Endothelial cell (in vitro differentiated cells): ENCODE measurements at places on chromosomes 2 and 18. TPM values are rescaled to one million over a fixed set of nuclear protein-coding genes. Genes with fewer than 3 reads are reported as not detected.

- DNase-seq, result no peak
Measured at GRCh38 chr2:30691091-30691947, 115.9 kb downstream of the CAPN13 start.

CCDC68 gene
- 0.87 TPM for total RNA-seq

DNA sequence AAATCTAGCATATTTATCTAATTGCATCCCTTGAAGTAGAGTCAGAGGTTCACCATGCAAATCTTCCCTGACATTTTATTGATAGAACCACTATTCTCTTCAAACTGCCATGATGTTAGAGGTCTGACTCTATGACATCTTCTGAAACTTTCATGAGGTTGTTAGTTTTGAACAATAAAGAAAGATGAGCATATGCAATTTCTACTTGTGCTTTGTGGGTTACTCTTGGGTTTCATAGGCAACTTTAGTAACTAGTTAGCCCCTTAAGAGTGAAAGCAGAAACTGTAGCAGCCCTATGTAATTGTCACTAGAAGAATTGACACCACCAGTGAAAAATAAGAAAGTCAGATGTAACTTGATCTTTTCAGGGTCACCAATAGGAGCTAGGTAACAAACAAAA, 53.1 kb upstream of the ZEB2 start:
- DNase-seq, result no peak

KIF5C gene
- total RNA-seq, result 50.6 TPM

- no peak for DNase-seq
Measured at GRCh38 chr18:61554946-61555361, 221.7 kb downstream of the CDH20 start.

DNA sequence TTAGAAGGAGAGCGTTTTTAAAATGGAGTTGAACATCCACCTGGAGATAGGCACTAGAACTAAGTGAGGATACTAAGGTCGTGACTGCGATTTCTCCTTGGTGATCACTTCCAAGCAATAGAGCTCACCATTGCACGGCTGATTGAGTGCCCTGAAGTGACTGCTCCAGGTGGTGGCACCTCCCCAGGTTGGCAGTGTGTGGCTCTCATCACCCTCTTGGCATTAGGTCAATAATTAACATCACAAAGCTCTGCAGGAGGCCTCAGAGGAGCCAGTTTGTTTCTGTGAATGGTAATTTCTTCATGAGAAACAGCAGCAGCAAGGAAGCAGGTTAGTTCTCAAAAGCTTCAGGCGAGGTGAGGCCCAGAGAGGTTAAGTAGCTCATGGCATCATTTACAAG, 259.6 kb downstream of the CLIP4 start:
- no peak for DNase-seq

PJVK gene
- total RNA-seq, result 3.7 TPM

DNA sequence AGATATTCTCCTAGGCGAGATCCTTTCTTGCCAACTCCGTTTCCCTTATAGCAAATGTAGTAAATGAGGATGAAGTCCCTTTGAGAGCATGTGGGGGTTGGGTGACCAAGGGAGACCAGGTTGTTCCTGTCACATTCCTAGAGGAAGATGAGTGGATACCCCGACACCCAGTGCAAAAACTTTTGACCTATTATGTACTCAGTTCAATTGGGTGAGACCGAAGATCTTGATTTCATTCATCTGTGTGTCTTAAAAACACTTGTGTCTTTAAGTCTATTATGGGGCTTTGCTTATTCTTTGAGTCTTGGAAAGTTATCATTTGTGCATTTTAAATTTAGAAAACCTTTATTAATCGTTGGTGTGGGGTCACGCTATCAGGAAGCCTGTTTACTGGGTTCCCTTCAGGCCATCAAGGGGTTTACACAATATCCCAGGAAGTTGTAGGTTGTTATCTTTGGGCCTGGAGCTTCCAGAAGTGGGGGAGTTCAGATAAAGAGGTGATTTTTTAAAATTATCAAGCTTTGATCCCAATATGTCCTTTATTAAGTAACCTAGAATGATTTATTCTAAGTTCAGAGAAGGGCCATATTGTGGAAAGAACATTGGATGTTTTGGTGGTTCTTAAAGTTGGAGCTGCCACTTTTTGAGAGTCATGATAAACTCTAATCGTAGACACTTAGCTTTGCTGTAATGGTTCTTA, 2.8 kb downstream of the RHOB start:
- no peak for DNase-seq

DNA sequence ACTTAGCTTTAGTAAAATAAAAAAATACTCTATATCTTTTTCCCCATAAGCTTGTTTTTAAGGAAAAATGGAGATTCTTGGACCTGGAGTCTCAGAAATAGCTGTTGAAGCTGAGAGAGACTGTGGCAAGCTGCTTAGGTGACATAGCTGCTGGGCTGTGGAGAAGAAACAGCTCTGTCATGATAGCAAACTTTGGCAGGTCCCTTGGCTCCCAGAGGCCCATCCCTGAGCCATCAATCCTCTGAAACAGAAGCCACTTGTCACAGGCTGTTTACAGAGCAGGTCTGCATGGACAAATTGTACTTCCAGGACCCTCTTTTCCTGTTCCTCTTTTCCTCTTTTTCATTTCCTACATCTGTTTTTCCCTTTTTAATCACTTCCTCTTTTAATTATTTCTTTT, 1370.1 kb upstream of the CRIM1 start:
- DNase-seq, result no peak

DNA sequence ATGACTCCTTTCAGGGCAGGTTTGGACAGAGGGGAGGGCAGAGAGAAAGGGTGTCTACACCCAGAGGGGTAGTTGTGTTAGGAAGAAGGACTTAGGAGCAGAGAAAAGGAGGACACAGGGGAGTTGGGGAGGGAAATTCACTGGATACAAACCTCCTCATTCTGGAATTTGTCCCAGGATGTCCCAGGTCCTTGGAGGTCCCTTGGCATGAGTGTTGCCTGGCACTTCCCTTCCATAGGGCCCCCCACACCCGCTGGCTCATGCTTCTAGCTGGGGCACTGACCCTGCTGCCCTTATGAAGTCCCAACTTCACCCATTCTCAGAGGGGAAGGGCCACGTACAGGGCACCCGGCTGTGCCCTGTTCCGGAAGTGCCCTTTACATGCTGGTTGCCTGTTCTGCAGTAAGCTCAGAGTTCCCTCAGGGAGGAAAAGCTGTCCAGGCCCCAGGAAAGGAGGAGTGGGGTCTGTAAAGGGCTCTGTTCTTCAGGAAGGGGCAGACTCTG, 93.6 kb upstream of the SMAD2 start:
- no peak for DNase-seq

- DNase-seq, result peak; percentile 84
Measured at GRCh38 chr18:11654736-11655605, 34.1 kb upstream of the GNAL start.

FOSL2 gene
- 24.4 TPM for total RNA-seq

SPIRE1 gene
- total RNA-seq, result 31.3 TPM

- no peak for DNase-seq
Measured at GRCh38 chr18:75049455-75049789, 159.5 kb downstream of the PTGR3 start.

DNA sequence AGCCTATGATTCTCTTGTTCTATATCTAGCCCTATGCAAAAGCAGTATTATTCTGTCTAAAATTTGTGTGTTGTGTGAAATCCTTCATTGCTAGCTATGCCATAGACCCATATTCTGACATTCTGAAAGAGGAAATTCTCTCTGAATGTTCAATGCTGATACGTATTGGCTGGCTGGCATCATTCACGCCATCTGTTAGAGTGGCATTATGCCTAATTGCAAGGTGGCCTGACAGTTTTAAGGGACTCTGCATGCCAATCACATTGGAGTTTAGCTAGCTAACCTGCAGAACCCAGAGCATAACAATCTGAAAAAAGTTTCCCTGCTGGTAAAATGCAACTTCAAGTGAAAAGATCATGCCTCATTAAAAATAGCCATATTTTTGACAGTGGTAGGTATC, 316.0 kb downstream of the SOX11 start:
- DNase-seq, result no peak

NGEF gene
- total RNA-seq, result 1.4 TPM

MOB4 gene
- total RNA-seq, result 31.0 TPM

CNDP1 gene
- total RNA-seq, result not detected

GRCh38 chr2:123563515-123563914, 461.6 kb upstream of the CNTNAP5 start:
- DNase-seq, result no peak

DNA sequence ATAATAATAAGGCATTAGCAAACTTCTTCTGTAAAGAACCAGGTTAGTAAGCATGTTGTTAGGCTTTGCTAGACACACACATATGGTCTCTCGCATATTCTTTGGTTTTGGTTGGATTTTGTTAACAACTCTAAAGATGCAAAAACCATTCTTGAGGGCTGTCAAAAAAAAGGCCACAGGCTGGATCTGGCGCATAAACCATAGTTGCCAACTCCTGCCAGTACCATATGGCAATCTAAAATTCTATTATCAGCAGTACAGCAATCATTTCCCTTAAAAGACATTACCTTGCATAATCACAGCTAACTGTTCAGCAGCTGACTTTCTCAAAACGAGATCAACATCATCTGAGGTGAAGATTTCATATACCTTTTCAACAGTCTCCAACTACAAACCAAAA, 63.5 kb downstream of the RTTN start:
- DNase-seq, result no peak

- DNase-seq, result no peak
Measured at GRCh38 chr2:242031481-242032019, 162.0 kb downstream of the RTP5 start.

- DNase-seq, result no peak
Measured at GRCh38 chr2:164015328-164016123, 279.7 kb upstream of the FIGN start.

CXCR1 gene
- not detected for total RNA-seq

GRCh38 chr18:41734917-41735316, 220.1 kb upstream of the PIK3C3 start:
- no peak for DNase-seq
